ENCODE measurements at places on chromosomes 4 and X.

DNA sequence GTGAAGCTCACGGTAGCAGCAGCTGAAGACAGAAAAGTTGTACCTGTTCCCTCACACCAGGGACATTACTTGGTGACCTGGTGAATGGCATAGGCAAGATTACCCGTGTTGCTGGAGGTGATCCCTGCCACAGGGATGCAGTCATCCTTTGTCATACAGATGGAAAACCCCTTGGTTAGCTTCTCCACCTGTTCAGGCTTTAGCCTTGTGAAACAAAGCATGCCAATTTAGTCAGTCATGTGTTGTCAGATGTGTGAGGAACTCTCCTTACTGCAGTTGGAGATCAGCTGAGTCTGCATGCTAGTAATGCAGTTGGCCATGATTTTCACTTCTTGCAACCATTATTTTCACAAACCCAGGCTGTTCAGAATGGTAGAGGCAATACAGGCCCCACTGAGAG lies 41.0 kb downstream of the AMELX start:
- no peak for DNase-seq

DNA sequence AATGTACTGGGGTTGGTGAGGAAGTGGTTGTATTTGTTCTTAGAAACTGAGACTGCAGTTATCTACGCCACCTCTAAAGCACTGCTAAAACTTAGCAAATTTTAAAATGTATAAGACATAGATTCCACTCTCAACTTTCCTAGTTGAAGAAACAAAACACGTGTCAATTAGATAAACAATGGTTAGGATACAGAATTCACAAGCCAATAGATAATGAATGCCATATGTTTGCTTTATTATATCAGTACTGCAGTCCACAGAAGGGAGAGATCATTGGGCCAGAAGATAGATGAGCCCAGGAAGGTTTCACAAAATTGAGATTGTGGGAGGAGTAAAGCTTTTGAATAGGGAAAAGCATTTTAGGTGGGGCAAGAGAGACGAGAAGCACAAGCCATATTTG lies 14.3 kb downstream of the TMEM33 start:
- DNase-seq = no peak

DNA sequence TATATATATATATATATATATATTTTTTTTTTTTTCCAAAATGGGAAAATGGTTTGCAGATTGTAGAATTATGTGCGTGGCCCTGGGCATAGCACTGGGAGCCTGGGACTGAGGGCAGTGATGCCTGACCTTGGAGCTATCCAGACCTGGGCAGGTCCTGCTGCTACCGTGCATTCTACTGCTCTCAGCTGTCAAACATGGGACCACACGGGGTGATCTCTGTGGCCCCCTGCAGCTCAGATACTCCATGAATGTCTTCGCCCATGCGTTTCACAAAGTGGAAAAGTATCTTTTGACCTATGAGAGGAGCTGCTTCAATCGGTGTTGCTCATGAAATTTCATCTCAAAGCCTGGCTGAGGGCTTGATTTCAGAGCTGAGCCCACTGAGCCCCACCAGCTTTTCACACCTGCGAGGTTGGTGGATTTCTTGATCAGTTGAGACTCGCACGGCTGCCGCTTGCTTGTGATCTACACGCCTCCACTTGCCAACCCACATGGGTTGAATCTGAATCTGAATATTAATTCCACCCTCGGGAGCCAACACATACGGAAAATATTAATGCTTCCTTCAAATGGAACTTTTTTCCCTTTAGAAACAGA lies 35.7 kb downstream of the ING2 start:
- no peak for DNase-seq

GRCh38 chrX:109783701-109784079 lies 50.6 kb upstream of the ACSL4 start:
- no peak for DNase-seq

GRCh38 chr4:47013373-47013772 lies 18.0 kb upstream of the GABRB1 start:
- no peak for DNase-seq
